Sigmoid colon (tissue), 7 donors: ENCODE measurements at places on chromosomes 5 and 9. TPM values are rescaled to one million over a fixed set of nuclear protein-coding genes. Genes with fewer than 3 reads are reported as not detected.

DNA sequence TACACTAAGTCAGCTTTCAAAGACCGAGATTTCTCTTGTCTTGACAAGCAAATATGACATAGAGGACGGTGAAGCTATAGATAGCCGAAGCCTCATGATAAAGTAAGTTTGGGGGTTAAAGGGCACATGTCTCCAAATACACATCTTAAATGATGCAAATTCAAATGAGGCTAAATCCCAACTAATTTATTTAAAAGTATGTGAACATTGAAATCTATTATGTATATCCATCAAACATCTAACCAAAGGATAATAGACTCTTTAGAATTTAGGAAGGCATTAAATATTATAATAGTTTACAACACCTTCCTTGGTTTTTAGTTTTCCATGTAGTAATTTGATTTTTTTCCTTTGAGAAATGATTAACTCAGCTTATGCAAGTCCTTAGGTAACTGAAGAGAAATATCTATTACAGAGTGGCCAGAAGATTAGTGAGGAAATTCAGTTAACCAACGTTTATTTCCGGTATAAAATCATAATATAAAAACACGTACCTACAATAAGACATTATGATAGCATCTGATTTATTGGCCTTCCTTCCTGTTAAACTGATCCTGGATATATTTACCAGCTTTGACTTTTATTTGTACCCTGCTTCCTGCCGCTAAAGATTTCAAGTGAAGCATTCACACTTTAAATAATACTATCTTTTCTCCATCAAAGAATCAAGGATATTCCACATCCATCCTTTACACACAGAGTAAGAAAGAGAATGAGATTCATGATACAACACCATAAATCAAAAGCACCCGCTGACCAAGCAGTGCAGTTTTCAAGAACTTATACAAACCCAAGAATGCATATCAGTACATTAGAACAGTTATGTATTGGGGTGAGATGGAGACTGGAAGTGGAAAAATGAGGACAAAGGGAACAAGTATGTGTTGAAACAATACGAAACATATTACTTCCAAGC is 31.9 kb upstream of the F2R start:
- no peaks in the 10 kb centered on the region for H3K4me1 ChIP-seq
- no peak overlapping the region for H3K27ac ChIP-seq
- no peak overlapping the region for H3K4me3 ChIP-seq
- H3K27me3 ChIP-seq, result no peaks in the 10 kb centered on the region
- DNase-seq, result no peak

ZFP37 gene
- 4.3 TPM for total RNA-seq

TMOD1 gene
- 28.5 TPM for total RNA-seq

RNF14 gene
- 62.1 TPM for total RNA-seq

- no peak overlapping the region for H3K27ac ChIP-seq
- H3K27me3 ChIP-seq, result no peaks in the 10 kb centered on the region
- peaks cover 9% of the 10 kb centered on the region for H3K4me1 ChIP-seq
- no peak overlapping the region for H3K4me3 ChIP-seq
Measured at GRCh38 chr5:112555691-112556090, 136.6 kb upstream of the EPB41L4A start.

MEGF10 gene
- 3.6 TPM for total RNA-seq

GRCh38 chr9:106707738-106708474 is 155.1 kb upstream of the ZNF462 start:
- no peaks in the 10 kb centered on the region for H3K27me3 ChIP-seq
- no peak overlapping the region for H3K4me3 ChIP-seq

PALM2AKAP2 gene
- total RNA-seq, result 2.9 TPM

CD14 gene
- total RNA-seq, result 20.8 TPM

PLPP1 gene
- total RNA-seq, result 315 TPM

DNA sequence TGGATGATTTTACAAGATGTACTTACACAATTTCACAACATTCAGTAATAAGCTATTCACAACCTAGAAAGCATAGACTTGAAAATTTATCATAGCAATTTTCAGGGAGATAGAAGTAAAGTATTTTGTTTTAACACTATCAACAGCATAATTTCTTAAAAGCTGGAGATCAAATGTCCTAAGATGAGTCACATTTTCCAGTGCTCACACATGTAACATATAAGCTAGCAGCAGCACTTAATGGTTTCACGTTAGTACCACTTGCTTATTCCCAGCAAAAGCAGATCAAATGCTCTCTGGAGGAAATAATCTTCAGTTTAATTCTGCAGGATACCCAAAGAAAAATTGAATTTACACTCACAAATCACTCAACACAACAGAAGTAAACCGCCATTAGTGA is 6.5 kb downstream of the OR13C8 start:
- no peaks in the 10 kb centered on the region for H3K4me1 ChIP-seq
- no peaks in the 10 kb centered on the region for H3K36me3 ChIP-seq
- no peaks in the 10 kb centered on the region for H3K27me3 ChIP-seq
- no peak for DNase-seq
- H3K27ac ChIP-seq, result no peak overlapping the region

SLC6A19 gene
- not detected for total RNA-seq

DNA sequence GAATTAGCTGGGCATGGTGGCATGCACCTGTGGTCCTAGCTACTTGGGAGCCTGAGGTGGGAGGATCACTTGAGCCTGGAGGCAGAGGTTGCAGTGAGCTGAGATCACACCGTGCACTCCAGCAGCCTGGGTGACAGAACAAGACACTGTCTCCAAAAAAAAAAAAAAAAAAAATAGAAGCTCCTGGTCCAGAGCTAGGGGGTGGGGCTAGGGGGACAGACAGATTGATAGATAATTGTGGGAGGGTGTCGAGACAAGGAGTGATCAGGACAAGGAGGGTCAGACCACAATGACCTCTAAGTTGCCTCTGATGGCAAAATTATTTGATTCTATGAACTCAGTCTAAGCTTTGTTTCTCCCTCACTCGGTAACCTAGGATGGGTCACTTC is 6.6 kb upstream of the PHF19 start:
- no peak overlapping the region for H3K4me3 ChIP-seq
- no peaks in the 10 kb centered on the region for H3K27me3 ChIP-seq
- H3K27ac ChIP-seq, result no peak overlapping the region

GRCh38 chr9:4106760-4107143 is 193.1 kb downstream of the GLIS3 start:
- no peaks in the 10 kb centered on the region for H3K36me3 ChIP-seq
- no peak for DNase-seq
- H3K27me3 ChIP-seq, result no peaks in the 10 kb centered on the region

DNA sequence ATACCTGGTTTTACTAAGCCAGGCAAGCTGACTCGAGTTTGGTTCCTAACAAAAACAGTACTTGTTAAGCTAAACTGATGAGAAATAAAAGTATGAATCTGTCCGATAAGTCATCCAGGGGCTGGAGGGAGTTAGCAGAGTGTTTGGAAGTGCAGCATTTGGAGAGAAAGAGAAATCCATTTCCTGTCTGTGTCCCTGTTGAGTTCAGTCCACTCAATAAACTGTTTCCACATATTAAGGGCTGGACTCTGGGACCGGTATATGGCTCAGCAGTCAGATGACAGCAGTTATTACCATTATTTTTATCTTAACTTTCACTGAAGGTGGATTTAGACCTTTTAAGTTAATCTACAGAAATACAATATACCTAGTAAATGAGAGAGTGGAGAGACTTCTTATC is 130.6 kb upstream of the ADRA1B start:
- H3K27me3 ChIP-seq, result no peaks in the 10 kb centered on the region
- DNase-seq, result no peak
- no peak overlapping the region for H3K4me3 ChIP-seq
- H3K36me3 ChIP-seq, result no peaks in the 10 kb centered on the region
- no peaks in the 10 kb centered on the region for H3K4me1 ChIP-seq
- H3K27ac ChIP-seq, result no peak overlapping the region

DNA sequence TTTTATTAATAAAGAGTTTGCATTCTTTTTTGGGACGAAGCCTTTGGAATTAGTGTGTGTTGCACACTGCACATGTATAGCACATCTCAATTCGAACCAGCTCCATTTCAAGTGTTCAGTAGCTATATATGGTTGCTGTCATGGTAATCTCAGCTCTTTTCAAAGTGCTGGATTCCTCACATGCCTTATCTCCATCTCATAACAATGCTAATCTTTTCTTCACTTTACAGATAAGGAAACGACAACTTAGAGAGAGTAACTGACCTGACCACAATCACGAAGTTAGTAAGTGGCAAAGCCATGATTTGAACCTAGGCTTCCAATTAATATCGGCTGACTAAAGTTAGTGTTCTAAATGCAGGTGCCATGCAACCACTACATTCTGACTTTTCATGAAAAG is 204.8 kb upstream of the RASEF start:
- no peak overlapping the region for H3K27ac ChIP-seq
- H3K36me3 ChIP-seq, result no peaks in the 10 kb centered on the region
- H3K4me3 ChIP-seq, result no peak overlapping the region
- H3K27me3 ChIP-seq, result no peaks in the 10 kb centered on the region

DNA sequence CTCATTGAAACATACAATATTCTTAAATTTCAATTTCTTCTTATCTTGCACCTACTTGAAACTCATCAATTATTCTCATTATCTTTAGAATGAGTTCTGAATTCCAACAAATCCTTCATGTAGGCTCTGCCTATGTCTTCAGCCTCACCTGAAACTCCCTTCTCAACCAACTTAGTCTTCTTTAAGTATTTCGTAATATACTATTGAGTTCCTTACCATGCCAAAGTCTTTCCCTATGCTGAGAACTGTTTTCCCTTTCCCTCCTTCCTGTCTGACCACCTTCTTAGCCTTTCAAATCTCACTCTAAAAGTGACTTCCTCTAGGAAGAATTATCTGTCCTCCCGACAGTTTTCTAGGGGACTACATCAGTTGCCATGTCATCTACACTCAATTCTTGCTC is 50.9 kb upstream of the ZFAND5 start:
- H3K36me3 ChIP-seq, result no peaks in the 10 kb centered on the region
- H3K4me1 ChIP-seq, result no peaks in the 10 kb centered on the region
- H3K27ac ChIP-seq, result no peak overlapping the region
- no peak overlapping the region for H3K4me3 ChIP-seq
- no peaks in the 10 kb centered on the region for H3K27me3 ChIP-seq

DNA sequence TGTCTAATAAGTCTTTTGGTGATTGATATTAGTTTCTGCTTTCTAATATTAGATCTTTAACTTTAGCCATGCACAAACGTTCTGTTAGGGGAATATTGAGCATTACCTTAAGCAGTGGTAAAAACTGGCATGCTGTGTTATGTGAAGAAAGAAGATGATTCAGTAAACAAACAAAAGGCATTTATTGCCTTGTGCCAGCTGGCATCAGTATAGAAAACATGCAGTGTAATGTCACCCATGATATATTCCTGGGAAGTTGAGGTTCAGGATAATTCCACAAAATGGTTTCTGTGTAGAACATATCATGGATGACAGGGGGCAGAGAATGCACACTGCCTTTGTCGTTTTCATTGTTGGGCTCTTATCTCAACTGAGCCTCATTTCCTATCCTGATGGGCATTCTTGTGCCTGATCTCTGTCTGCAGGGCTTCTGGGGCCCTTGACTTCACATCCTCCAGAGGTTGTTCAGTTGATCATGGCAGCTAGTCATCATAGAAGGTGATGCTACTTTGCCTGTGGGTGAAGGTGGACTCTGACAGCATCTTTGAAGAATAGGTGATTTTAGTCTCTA is 24.2 kb downstream of the LRRTM2 start:
- H3K27ac ChIP-seq, result no peak overlapping the region
- H3K36me3 ChIP-seq, result no peaks in the 10 kb centered on the region
- H3K27me3 ChIP-seq, result no peaks in the 10 kb centered on the region
- H3K4me3 ChIP-seq, result no peak overlapping the region

DNA sequence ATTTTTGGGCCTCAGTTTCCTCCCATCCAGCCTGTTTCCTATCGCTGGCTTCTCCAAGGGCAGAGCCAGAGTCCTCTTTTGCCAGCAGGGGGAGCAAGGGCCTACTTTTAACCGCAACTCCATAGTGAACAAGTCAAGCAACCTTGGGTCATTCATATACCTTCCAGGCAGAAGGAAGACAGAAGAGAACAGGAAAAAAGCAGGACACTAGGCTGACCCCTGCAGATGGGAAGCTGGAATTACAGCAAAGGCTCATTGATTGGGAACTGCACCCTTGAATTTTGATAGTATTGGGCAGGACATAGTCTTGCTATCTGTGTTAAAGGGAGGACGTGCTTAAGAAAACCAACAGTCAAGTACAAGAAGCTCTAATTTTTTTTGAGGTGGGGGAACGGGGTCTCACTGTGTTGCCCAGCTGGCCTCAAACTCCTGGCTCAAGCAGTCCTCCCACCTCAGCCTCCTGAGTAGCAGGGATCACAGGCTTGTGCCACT is 30.1 kb downstream of the QRFP start:
- no peak overlapping the region for H3K4me3 ChIP-seq
- H3K27me3 ChIP-seq, result no peaks in the 10 kb centered on the region
- peak; percentile 82 for DNase-seq
- H3K36me3 ChIP-seq, result no peaks in the 10 kb centered on the region
- peaks cover 90% of the 10 kb centered on the region for H3K4me1 ChIP-seq
- H3K27ac ChIP-seq, result peak overlapping the region; percentile 95
